ENCODE measurements at places on chromosomes 1 and 21.

- DNase-seq: no peak
These were observed 75.3 kb upstream of the IGSF21 start for GRCh38 chr1:18032172-18032859.

DNA sequence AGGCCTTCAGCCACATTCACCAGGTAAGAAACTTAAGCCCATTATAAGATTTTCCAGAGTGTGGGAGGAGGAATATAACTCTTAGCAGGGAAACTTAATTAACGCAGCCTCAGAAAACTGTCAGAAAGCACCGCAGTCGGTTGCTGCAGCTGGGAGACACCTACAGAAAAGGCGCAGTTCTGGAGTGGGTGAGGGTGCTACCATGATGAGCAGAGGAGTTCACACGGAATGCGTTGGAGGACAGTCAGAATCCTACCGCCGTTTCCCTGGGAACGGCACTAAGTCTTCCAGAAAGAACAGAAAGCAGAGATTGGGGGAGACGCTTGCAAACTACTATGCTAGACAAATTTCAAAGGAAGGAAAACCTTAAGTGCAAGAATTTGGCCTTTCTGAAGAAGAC lies 6.4 kb downstream of the ACTN2 start:
- no peak for DNase-seq

DNA sequence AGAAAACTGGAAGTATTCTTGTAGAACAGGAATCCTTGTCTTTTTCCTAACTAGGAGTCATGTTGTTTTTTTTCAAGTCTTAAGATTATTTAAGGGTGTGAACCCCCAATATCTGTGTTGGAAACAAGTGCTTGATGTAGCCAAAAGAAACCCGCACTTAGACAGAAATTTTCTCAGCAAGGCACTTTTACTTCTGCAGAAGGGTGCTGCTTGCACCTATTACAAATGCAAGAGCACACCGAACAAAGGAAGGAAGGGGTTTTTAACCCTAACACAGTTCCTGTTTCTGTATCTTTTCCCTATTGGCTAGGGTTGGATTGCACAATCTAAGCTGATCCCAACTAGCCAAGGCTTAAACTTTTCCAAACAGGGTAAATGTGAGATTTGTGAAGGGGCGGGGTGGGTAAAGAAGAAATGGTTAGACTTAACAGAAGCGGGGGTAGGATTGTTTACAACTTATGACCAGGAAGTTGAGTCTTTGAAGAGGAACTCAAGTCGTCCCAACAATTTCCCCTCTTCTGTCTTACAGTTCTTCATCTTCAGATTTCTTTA lies 75.1 kb downstream of the ZFYVE9 start:
- no peak for DNase-seq

DNA sequence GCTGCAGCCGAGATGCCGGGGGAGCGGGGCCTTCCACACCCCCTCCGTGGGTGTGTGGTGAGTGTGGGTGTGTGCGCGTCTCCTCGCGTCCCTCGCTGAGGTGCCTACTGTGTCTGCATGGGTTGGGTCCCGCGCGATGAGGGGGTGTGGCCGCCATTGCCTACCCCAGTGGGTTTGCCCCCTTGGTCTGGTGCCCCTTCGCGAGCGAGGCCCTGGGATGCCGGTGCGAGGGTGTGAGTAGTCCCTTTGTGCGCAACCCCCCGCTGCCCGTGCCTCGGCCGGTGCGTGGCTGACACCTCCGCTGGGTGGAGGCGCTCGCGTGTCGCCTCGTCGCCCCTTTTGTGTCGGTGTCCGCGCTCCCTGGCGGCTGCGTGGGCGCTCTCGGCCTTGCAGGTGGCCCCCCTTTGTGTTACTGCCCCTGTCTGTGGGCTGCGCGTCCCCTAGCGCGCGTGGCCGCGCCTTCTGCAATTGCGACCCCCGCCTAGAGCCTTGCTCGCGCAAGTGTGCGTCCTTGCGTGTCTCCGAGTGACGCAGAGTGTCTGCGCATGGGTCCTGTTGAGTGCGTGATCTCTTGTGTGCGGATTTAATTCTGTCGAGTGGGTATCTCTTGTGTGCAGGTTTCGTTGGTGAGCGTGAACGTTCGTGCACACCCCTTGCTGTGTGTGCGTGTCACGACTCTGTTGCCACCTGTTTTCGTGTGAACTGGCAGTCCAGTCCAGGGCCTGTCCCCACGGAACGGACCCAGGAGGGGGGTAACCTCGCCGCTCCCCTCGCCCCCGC lies 553 bp downstream of the TTC3 start:
- peak; percentile 62 for DNase-seq

GRCh38 chr21:36491209-36491910 lies 11.4 kb upstream of the CLDN14 start:
- DNase-seq: no peak

DNA sequence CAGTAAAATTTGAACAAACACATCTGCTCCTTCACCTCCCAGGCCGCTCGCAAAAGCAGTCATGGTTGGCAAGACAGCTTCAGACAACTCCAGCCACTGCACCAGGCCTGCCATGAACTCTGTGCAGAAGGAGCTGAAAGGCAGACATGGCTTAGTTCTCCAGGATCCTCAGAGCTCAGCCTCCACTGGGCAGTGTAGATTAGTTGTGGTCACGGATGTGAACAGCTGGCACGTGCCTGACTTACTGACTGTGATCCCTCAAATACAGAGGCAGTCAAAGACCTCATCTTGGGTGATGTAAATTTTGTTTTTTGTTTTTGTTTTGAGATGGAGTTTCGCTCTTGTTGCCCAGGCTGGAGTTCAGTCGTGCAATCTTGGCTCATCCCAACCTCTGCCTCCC lies 28.4 kb downstream of the TMCO4 start:
- no peak for DNase-seq
